Stimulated activated CD4-positive, alpha-beta T cell treated with anti-CD3 and anti-CD28 coated beads, Interleukin-15, amount 100 ng/mL, for 24 hours (primary cell): ENCODE measurements at places on chromosomes 12 and 14.

DNA sequence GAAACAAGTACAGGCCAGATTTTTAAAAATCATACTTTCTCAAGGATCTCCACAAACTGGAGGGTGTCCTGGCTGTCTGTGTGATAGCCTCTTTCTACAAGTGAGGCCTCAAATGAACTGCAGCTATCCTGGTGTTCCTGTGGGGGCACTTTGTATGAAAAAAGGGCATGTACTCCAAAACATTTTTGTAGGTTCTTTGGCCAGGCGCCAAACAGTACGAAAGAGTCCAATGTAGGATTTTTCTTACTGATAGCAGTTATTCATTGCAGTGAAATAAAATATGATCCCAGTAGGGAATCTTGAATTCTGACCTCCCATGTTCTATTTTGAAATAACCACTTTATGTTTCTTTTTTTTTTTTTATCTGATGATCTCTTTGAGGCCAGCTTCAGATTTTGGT lies 381.7 kb downstream of the PAWR start:
- DNase-seq = no peak

DNA sequence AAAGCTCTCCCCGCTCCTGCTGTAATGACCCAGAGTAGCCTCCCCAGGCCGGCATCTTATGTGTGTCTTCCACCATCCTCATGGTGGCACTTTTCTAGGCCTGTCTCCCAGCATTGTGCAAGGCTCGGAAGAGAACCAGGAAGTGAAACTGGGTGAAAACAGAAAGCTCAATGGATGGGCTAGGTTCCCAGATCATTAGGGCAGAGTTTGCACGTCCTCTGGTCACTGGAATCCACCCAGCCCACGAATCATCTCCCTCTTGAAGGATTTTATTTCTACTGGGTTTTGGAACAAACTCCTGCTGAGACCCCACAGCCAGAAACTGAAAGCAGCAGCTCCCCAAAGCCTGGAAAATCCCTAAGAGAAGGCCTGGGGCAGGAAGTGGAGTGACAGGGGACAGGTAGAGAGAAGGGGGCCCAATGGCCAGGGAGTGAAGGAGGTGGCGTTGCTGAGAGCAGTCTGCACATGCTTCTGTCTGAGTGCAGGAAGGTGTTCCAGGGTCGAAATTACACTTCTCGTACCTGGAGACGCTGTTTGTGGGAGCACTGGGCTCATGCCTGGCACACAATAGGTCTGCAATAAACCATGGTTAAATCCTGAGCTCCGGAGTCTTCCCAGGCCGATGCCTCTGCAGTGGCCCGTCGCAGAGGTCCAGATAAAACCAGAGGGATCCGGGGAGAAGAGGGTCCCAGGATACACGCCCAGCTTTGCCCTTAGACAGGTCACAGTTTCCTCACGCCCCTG lies 15.6 kb downstream of the ACVRL1 start:
- DNase-seq = no peak

DNA sequence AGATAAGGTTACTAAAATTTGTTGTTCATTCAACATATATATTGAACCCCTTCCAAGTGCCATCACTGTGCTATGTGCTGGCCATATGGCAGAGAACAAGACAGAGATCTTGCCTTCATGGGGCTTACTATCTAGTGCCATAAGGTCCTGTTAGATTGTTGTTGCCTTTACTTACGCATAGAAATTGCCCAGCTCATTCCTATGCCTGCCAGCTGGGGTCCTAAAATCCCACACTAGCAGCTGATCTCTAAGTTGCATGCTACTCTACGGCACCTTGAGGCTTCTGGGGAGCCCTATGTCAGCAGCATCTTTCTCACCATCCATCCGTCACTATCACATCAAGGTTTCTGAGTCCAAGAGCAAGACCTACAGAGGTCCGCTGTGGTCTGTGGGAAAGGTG lies 1.4 kb upstream of the KCNK10 start:
- no peak for DNase-seq

DNA sequence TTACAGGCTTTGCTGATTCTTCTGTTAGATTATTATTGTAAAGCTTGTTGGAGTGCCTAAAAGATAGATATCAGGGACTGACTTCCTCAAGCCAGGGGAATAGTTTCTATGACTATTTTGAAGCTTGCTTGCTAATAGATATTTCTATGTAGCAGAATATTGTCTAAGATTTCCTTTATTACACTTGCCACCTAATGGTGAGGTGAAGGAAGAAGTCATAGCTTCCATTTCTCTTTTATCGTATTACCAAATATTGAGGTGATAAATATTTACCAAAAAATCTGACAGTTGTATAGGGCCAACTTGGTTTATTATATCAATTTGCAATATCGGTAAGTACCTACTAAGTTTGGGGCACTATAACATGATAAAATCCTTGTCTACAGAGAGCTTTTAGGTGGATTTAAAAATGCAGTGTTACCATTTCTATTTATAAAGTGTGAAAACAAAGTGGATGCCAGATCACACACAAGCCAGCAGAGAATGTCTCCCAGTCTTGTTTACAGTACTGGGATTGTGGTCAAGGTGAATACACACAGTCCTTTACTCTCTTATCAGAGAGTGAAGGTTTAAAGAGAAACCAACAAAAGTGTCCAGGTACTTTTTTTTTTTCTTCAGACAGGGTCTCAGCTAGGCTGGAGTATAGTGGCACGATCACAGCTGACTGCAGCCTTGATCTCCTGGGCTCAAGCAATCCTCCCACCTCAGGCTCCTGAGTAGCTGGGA lies 137.9 kb downstream of the IGF1 start:
- no peak for DNase-seq

DNA sequence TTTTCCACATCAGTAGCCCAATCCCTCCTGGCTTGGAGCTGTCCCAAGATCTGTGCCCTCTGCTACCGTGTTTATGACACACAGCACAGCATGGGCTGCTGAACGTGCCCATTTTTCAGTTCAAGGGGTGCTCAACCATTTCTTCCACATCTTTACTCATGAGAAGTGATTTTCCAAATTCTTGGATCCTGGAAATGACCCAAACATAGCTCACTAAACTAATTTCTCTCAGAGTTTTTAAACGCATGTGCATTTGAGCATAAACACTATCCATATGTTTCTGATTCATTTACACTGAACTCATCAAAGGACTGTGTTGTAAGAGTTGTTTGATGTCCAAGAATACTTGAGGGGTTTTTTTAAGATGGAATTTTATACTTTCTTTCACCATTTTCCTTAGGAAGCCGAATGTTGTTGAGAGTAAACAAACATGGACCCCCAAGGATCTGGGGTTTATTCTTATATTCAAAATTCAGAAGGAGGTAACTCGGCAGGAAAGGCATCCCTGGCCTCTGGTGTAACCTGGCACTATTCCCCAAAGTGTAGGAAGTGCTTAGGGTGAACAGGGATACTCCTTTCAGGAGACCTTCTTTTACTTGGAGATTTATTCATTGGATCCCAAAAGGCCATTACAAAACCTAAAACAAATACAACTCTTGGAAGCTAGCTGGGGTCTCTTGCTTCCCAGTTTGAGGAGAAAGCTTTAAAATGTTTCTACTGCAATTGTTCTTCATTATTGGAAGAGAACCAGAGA lies 215.0 kb downstream of the BMP4 start:
- DNase-seq = no peak

DNA sequence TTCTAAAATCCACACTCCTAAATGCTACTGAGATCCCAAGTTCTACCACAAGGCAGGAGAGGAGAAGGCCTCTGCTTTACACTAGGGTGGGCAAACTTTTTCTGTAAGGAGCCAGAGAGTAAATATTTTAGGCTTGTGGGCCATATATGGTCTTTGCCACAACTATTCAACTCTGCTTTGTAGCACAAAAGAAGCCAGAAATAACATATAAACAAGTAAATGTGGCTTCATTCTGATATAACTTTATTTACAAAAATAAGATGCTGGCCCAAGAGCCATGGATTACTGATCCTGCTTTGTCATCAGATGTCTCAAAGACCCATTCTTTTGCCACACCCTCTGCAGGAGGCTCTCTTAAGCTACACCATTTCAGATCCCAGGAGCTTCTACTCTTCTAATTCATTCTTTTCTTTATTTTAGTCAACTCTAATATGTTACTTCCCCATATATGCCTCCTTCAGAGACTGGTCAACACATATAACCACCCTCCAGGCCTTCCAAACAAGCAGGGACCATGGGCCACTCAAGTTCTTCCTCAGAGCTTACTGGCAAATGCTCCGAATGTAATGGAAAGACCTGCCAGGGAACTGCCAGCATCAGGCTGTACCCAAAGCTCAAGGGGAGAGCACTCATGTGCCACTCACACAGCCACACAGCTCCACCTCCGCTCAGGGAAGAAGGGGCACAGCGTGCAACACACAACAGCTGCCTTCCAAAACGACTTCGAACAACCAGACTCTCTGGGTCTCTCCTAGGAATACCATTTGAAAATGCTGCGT lies 15.6 kb downstream of the APPL2 start:
- DNase-seq = no peak

GRCh38 chr12:74747305-74747704 lies 209.7 kb downstream of the ATXN7L3B start:
- DNase-seq = no peak

- DNase-seq = no peak
These were observed 4.1 kb upstream of the KRT7 start for GRCh38 chr12:52228931-52229330.

- no peak for DNase-seq
These were observed 50.7 kb downstream of the ZC3H14 start for GRCh38 chr14:88613552-88614010.

DNA sequence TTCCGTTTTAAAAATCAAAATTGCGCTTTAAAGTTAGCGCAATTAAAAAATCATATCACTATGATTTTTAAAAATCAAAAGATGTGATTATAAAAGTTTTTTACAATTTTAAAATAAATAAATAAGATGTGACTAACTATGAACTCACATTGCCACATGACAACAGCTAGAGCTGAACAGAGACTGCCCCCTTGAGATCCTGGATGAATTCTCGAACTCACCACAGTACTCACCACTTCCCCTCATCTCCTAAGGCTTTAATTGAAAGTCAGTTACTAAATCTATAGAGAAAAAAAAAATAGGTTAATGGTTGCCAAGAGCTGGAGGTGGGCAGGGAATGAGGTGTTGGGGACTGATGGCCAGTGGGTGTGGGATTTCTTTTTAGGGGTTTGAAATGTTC lies 384.2 kb downstream of the ZFP36L1 start:
- no peak for DNase-seq

- peak; percentile 12 for DNase-seq
These were observed 484.4 kb downstream of the ATP23 start for GRCh38 chr12:58425481-58426392.

- peak; percentile 52 for DNase-seq
These were observed 110.4 kb downstream of the ZFP36L1 start for GRCh38 chr14:68682166-68683103.

- DNase-seq = no peak
These were observed 79.8 kb upstream of the DIO2 start for GRCh38 chr14:80291101-80291500.

DNA sequence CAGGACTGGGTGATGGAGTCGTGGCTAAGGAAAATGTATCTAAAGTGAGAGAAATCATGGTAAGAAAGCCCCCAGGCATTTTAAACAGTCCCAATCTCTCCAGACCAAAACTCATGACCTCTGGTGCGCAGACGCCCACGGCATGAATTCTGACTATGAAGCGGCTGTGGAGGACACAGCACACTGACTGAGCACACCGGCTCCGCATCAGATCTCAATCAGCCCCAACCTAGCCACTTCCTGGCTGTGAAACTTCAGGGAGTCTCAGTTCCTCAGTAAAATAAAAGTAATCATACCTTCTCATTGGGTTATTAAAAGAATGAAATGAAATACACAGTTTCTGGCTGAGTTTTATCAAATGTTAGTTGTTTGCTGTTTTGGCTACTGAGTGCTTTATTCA lies 38.7 kb downstream of the SETD3 start:
- DNase-seq = peak; percentile 21

- DNase-seq = peak; percentile 44
These were observed at the start of gene WIF1 for GRCh38 chr12:65121049-65121955. Gene WIF1, minus strand, starts transcription at chr12:65121305. Its CDS starts 114 bp downstream, at chr12:65121191.

DNA sequence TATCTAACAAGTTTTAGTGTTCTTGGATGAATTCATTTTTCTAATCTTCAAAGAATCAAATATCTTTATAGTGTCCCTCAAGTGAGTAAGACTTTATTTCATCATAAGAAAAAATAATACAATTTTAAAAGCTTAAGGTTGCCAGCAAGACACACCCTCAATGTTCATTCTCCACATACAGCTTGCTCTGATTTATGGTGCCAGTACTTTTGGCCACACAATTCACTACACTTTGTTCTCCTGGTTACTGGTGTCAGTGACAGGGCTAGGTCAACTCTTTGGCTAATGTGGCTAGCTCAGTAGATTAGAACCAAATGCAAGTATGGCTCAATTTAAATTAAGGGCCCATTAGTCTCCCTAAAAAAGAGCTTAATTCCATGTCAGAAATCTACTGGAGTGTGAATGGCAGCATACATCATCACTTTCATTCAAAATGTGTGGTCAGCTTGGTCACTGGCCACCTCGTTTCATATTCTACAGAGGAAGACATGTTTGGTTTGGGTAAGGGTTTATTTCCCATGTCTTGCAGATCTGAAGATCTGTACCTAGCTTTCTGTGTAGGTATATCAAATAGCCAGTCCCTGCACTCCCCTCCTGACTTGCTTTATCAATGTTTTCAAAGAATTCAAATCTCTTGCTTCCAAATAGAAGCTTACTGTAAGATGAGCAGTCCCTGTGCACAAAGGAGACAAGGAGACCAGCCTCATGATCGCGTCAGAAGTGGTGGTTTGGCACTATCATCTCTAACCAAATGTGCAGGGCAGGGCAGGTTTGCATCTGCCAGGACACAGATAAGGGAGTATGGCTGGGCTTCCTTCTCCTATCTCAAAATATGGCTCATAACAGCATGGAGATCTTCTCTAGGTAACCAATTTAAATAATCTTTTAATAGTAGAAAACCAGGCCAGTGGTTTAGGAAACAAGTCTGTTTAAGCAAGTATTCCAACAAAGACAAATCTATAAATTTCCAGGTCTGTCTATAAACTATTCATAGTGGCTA lies 31.3 kb downstream of the HECTD4 start:
- no peak for DNase-seq

- DNase-seq = no peak
These were observed 230.6 kb downstream of the KSR2 start for GRCh38 chr12:117738233-117738632.

- no peak for DNase-seq
These were observed 19.1 kb downstream of the LRTM2 start for GRCh38 chr12:1839464-1839863.

DNA sequence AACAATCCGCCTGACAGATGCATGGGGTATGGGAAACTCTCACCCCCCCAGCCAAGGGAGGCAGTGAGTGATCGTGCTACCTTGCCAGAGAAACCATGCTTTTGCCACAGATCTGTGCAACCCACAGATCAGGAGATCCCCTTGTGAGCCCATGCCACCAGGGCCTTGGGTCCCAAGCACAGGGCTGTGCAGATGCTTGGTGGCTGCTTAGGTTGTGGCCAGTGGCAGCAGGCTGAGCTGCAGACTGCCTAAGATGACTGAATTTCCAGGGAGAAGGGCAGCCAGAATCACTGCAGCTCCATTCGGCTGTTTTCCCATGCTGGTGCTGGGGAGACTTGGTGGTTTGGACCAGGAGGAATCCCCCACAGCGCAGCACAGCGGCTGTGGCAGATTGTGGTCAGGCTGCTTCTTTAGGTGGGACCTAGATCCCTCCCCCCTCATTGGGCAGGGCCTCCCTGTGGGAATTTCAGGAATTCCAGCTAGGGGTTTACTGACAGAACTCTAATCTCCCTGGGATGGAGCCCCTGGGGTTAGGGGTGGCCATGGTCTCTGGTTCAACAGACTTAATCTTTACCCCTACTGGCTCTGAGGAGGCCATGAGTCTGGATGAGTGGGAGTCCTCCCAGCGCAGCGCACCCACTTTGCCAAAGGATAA lies 264.6 kb upstream of the DAAM1 start:
- DNase-seq = no peak

GRCh38 chr12:124754949-124755800 lies 108.5 kb downstream of the SCARB1 start:
- no peak for DNase-seq
